ENCODE measurements at places on chromosomes 7 and 10.

GRCh38 chr10:33981301-33981700 is 646.8 kb upstream of the NRP1 start:
- H3K27ac ChIP-seq: no peak overlapping the region
- no peaks in the 10 kb centered on the region for H3K4me1 ChIP-seq
- no peak overlapping the region for H3K4me3 ChIP-seq
- H3K27me3 ChIP-seq: peaks cover 6% of the 10 kb centered on the region
- no peak for DNase-seq

DNA sequence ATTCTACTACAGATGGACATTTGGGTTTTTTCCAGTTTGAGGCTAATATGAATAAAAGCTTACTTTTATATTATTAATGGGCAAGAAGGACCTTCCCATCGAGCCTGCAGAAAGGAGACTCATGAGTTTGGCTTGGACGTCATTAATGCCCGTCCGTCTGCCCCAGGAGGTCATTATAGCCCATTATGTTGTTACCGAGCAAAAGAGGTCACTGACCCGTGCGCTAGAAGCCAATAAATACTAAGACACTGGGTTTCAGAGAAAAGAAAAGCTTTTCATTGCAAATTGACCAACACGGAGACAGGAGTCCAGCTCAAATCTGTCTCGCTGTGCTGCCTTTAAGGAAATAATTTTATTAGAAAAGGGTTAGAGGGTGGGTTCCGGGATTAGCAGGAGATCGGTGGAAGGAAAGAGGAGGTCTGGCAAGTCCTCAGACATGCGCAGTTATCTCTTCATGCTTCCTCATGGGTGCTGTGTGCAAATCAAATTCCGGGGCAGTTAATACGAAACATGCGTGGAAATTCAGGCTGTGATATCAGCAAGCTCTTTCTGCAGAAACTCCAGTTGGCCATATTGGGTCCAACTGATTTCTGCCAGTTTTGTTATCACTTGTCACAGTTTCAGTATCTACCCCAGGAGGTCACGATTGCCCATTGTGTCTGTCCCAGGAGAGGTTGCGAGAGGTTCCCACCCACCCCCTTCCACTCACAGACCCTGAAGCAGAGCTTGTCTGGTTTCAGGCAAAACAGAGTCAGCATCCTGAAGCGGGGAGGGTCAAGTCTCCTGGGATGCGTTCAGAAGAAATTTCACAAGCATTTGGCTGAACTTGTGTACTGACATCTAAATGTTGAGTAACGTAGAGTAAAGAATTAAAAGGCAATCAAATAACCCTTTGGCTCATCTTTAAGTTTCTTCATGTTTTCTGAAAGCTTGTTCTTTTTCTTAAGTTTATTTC is 1.1 kb upstream of the GALNTL5 start:
- peaks cover 4% of the 10 kb centered on the region for H3K27me3 ChIP-seq
- no peak overlapping the region for H3K4me3 ChIP-seq
- H3K4me1 ChIP-seq: no peaks in the 10 kb centered on the region
- H3K36me3 ChIP-seq: no peaks in the 10 kb centered on the region
- DNase-seq: no peak

GRCh38 chr10:124197371-124198124 is 104.2 kb upstream of the CHST15 start:
- DNase-seq: no peak
- no peak overlapping the region for H3K4me3 ChIP-seq
- no peaks in the 10 kb centered on the region for H3K36me3 ChIP-seq
- no peaks in the 10 kb centered on the region for H3K4me1 ChIP-seq
- no peak overlapping the region for H3K27ac ChIP-seq

- H3K27me3 ChIP-seq: peaks cover 6% of the 10 kb centered on the region
- DNase-seq: no peak
These were observed 300.0 kb upstream of the C7orf33 start for GRCh38 chr7:148290538-148290937.

GRCh38 chr7:152103066-152103465 is 77.6 kb downstream of the GALNT11 start:
- H3K36me3 ChIP-seq: peaks cover 13% of the 10 kb centered on the region
- DNase-seq: no peak
- no peak overlapping the region for H3K27ac ChIP-seq
- H3K27me3 ChIP-seq: no peaks in the 10 kb centered on the region
